G401 (cell line): ENCODE measurements at places on chromosomes 4 and X.

DNA sequence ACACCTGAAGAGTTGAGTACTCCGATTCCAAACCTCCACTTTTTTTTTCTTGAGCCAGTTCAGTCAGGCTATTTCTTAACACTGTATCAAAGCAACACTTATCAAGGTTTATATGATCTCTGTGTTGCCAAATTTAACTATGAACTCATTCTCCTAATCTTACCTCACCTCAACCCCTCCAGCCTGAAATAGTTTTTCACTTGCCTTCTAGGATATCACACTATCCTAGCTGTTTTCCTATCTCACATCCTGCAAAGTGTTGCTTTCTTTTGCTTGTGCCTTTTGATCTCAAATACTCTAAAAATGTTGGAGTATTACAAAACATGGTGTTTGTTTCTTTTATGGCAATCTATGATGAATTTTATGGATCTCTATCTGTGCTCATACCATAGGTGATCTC lies 415.0 kb downstream of the CFAP47 start:
- no peak for DNase-seq

GRCh38 chr4:170037481-170037880 lies 11.3 kb upstream of the MFAP3L start:
- DNase-seq, result no peak

DNA sequence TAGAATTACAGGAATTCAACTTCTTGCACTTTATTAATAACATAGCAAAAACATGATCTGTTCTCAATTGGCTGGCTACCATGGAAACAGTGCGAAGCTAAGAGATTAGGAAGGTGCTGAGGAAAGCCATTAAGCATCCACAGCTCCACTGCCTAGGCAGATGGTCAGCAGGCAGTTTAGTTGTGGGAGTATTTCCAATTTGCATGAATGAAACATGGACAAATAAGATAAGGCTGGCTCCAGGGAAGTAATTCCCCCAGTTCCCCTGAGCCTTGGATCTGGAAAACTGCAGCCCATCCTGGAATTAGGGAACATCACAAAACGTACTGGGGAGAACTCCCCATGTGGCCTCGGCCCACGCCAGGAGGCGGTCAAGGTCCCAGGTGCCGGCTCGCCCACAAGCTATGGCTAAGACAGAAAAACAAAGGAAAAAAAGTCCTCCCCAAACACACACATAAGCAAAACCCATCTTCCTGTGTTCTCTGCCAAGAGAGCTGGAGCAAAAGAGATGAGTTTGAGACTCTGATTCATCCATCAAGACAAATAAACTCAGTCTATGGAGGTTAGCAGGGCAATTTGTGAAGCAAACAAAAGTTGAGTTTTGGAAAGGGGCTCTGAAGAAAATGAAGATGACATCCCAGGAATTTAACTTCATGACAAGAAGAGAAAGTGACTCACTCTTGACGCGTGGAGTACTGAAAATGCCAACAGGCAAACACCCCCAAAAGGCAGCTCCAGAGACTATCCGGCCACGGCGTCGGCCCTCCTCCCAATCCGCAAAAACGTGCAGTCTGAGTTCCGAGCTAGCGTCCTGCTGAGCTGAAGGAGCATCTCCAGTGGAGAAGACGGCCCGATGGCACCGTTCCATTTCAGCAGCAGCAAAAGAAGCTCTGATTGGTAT lies 45.1 kb downstream of the IGFBP7 start:
- no peak for DNase-seq

DNA sequence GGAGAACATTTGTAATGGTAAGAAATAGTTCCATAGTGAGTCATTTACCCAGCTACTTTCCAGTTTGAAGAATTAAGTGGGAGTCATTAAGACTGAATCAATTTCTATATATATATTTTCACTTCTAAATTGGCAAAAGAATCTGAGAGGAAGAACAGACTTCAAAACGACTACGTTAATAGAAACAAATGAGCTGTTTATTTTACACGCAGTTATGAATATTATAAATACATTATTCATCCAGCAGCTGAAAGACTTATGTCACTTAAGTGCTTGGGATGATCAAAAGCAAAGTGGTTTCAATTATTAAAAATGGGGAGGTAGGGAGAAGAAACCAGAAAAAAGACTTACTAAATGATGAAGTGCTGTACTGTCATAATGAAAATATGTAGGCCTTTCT lies 260.5 kb upstream of the DDX53 start:
- DNase-seq, result no peak

DNA sequence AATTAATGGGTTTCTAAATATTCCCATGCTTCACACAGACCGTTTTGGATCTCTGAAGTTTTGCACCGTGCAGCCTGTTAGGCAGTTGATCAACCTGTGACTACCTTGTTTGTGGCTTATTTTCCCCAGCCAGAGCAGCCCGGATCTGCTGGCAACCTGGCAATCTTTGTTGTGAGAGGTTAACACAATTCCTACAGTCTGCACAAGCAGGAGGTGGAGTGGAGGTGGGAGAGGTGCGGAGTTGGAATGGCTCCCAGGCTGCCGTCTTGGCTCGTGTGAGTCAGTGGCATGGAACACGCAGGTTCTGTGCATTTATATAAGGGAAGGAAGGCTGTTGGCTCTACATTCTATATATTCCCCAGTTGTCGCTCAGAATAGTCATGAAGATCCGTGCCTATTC lies 70.9 kb upstream of the STOX2 start:
- DNase-seq, result peak; percentile 32

DNA sequence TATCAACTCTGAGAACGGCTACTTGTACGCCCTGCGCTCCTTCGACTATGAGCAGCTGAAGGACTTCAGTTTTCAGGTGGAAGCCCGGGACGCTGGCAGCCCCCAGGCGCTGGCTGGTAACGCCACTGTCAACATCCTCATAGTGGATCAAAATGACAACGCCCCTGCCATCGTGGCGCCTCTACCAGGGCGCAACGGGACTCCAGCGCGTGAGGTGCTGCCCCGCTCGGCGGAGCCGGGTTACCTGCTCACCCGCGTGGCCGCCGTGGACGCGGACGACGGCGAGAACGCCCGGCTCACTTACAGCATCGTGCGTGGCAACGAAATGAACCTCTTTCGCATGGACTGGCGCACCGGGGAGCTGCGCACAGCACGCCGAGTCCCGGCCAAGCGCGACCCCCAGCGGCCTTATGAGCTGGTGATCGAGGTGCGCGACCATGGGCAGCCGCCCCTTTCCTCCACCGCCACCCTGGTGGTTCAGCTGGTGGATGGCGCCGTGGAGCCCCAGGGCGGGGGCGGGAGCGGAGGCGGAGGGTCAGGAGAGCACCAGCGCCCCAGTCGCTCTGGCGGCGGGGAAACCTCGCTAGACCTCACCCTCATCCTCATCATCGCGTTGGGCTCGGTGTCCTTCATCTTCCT lies 2.7 kb downstream of the PCDH10 start:
- no peak for DNase-seq

DNA sequence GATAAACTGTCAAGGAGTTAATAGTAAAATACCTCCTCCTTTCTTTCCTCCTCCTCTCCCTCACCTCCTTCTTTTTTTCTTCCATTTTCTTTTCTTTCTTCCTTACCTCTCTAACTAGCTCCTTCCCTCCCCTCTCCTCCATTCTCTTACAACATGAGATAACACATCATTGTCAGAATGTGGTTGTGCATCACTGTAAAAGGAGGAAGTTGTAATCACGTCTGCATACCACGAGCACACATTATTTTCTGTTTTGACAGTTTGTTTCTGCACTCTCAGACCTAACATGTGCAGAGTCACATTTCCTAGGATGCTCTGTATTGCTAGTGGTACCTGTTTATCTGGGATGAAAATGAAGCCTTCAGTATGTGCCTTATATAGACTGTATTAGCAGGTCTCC lies 9.1 kb downstream of the SLIT2 start:
- DNase-seq, result no peak

- no peak for DNase-seq
These were observed 490.9 kb upstream of the ACTRT1 start for GRCh38 chrX:128543114-128543513.

- no peak for DNase-seq
These were observed 146.8 kb downstream of the DCLK2 start for GRCh38 chr4:150224896-150225591.

DNA sequence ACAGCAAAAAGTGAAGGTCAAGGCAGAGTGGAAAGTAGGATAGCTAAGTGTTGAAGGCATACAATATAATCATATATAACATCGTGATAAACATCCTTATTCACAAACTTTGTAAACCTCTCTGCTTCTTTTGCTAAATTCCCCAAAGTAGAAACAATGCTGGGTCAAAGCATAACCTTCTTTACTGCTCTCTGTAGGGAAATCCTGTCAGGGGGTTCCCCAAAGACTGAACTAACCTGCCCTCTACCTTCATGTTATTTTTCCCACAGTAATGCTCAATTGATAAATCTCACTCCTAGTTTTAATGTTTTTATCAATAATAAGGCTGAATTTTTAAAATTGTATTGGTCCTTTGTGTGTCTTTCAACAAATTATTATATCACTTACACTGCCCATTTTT lies 55.7 kb downstream of the DCHS2 start:
- no peak for DNase-seq

- DNase-seq, result no peak
These were observed 285.3 kb downstream of the ANKRD50 start for GRCh38 chr4:124427095-124427767.

DNA sequence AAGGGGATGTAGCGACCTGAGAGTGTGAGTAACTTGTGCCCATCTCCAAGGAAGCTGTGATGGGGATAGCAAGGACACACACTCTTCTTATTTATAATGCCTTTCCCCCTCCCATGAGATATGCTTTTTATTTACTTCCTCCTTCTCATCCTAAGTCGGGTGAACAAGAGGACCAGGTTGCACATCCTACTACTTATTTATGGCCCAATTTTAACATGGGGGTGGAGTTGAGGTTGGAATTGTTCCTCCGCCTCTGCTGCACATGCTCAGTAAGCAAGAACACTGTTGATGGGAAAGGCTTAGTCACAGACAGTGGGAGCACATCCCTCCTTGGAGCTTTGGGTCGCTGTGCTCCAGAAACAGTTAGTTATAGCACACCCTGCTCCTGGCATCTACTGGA lies 15.2 kb upstream of the TLR8 start:
- DNase-seq, result no peak
